Activated T-cell treated with anti-CD3 and anti-CD28 coated beads, Interleukin-2, amount 50 U/mL, for 48 hours (primary cell): ENCODE measurements at places on chromosomes 6 and 20.

DNA sequence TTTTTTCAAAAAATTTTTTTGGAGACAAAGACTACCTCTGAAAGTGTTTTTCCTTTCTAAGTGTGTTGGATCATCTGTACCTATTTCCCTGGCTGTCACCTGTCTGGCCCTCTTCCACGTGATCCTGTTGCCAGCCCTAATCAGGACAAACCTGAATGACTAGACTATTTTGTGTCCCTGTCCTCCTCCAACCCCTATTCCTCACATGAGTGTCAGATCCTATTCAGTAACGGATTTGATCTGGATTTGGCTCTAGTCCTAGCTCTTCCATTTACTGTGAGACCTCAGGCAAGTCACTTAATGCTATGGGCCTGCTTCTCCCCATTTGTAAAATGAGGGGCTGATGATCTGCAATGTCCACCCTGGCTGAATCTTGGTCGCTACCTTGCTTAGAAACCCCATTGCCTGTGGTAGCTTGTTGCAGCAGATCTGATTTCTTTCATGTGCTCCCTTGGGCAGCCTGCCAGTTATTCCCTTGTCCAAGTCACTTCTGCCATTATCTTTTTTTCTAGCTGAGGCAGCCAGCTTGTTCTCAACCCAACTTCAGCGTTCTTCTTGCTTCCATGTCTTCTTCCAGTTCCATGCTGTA lies 4.8 kb downstream of the PHF20 start:
- no peak for DNase-seq

GRCh38 chr6:16725145-16725864 lies 36.0 kb downstream of the ATXN1 start:
- DNase-seq, result no peak

- DNase-seq, result peak; percentile 76
These were observed 2.0 kb downstream of the SMIM29 start for GRCh38 chr6:34246563-34247391.

GRCh38 chr20:60009826-60010616 lies 51.8 kb downstream of the CDH26 start:
- DNase-seq, result no peak

DNA sequence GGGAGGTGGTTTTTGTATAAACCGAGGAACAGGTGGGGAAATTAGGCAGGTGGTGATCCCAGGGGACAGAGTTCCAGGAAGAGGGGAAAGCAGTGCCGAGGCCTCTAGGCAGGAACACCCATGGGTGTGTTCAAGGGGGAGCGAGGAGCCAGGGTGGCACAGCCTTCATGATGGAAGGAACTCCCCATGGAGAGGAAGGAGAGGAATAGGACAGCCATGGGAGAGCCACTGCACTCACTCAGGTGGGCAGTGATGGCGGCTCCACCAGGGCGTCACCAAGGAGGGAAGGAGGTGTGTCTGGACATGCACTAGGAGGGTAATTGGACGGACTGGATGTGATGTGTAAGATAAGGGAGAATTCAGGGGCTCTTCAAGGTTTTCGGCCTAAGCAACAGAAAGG lies 98.2 kb downstream of the THBS2 start:
- DNase-seq, result no peak
